ENCODE measurements at places on chromosomes 7 and 10. TPM values are rescaled to one million over a fixed set of nuclear protein-coding genes. Genes with fewer than 3 reads are reported as not detected.

Gene VWA2
- total RNA-seq = not detected

DNA sequence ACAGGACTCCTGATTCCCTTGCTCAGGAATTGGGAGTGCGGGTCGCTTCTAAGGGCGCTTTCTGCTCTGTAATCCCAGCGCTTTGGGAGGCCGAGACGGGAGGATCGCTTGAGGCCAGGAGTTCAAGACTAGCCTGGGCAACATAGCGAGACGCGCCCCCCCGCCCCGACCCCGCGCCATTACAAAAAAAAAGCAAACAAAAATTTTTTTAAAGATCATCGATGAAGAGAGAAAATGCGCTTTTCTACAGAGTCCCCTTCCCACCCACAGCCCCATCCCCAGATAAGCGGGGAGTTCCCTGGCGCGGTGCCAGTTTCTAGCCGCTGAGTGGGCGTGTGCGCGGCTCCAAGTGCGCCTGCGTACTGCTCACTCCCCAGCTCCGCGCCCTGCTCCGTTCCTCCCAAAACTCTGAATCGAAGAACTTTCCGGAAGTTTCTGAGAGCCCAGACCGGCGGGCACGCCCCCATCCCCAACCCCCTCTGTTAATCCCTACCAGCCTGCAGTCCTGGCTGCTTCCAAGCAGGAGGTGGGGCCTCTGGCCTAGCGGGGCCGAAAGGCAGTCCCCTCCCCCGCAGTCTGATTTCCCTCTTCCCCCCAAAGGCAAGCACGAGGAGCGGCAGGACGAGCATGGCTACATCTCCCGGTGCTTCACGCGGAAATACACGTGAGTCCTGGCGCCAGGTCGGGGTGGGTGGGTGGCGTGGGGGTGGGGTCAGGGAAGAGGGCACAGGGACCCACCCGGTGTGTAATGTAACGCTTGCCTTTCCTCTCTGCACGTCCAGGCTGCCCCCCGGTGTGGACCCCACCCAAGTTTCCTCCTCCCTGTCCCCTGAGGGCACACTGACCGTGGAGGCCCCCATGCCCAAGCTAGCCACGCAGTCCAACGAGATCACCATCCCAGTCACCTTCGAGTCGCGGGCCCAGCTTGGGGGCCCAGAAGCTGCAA, 1.0 kb downstream of the HSPB1 start:
- peak; percentile 87 for DNase-seq

Gene ZNF365
- total RNA-seq = not detected

DNA sequence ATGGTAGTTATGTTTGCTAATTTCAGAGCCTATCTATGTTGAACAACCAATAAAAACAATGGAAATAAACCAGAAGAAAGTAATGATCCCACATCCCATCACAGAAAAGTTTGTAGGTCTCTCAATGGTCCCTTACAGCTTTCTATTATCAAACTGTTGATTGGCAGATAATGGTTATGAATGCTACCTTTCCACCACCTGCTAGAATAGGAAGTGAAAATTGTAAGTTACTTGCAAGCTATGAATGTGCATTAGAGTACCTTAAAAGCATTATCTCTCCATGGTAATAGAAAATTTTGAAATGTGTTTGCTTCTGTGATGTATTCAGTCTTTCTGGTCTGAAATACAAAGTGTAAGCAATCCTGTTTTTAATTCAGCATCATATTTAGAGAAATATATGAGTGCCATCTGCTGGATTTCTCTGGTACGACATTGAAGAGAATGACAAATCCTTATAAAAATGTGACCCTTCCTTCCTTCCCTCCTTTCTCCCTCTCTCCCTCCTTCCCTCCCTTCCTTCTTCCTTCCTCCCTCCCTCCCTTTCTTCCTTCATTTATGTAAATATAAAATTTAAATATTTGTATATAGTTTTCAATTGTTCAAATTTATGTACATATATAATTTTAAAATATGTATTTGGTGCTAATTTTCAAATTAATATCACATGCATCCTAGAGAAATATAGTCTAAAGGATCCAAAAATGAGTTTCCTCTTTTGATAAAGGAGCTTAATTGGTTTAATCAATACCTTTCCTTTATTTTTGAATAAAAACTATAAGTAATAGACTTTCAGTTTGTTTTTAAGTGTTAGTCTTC, 41.4 kb upstream of the PNLIPRP3 start:
- no peak for DNase-seq

GRCh38 chr7:157021071-157021870, 10.8 kb upstream of the MNX1 start:
- DNase-seq = no peak

GRCh38 chr10:61992671-61993668, 91.5 kb downstream of the ARID5B start:
- DNase-seq = no peak

Gene KNDC1
- 0.10 TPM for total RNA-seq

Gene FAM25G
- total RNA-seq = not detected

- DNase-seq = no peak
These were observed 90.3 kb downstream of the BTRC start for GRCh38 chr10:101444058-101444898.

DNA sequence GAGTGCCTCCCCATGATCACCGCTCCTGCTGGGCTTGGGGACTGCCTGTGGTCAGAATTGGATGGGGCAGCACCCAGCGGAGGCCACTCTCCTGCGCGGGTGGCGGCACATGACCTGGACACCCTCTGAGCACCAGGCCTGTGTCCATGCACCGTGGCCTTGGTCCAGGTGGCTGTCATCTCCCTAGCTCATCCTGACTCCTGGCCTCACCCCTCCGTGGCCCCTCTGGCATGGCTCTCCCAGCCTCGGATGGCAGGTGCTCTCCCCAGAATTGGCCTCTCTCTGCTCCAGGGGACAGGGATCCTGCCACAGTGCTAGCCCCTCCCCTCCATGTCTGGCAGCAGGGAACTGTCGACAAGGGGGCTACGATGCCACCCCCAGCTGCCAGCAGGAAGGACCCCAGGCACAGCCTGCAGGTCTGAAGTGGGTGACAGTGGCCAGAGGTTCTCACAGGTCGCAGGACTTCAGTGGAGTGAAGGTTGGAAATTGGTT, 37.2 kb upstream of the BTBD16 start:
- DNase-seq = peak; percentile 82

DNA sequence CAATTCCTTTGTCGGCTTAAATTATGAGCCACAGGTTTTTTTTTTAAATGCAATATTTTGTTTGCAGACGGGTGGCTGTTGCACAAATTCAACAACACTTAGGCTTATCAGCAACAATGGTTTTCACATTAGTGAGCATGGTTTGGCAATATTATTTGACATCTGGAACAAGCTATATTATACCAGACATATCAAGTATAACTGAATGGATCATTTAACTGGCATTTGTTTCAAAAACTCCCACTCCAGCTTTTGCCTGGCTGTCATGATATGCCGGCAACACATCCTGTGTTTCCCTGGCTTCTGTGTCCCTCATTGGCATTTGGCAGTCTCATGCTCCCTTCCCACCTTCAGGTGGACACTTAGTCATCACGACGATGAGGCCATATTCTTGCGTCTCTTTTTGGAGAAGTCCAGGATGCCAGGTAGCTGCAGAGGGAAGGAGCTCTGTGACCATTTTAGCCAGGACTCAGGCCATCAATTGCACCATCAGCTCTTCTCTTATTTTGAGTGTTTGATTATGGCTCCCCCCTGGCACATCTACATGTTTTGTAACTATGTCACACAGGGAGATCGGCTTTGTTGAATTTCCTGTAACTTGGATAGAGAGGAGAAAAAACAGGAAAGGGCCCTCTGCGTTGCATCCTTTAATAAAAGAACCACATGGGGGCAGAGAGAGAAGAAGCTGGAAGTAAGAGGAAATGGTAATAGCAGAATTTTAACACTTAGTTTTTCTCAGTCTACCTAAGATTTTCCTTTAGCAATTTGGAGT, 413.9 kb downstream of the LRMDA start:
- no peak for DNase-seq

GRCh38 chr10:83917537-83918506, 221.5 kb upstream of the GHITM start:
- no peak for DNase-seq

DNA sequence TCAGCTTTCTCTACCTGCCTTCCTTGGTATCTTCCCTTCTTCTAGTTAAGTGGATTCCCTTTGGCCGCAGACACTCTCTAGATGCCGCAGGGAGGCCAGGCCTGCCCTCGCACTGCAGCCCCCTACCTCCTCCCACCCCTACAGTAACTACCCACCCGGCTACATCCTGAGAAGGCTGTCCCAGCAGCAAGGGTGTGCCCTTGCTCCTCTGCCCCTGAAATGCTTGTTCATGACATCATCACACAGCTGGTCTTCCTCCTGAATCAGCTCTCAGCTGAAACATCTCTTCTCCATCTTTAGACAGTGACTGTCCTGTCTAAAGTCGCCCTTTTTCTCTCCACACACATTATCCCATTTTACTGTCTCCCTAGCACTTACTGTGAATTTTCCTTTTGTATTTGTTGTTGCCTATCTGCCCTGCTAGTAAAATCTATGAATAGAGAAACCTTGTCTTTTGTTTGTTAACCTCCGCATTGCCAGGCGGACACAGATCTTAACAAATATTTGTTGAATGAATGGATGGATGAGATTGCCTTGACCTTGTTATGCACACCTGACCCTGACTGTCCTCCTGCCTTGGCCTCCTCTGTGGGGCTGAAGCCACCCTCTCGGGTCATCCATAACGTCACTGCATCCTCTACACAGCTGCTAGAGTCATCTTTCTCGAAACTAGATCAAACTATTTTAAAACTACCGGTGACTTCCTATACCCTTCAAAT, 108.9 kb upstream of the GATA3 start:
- no peak for DNase-seq

Gene CC2D2B
- 0.22 TPM for total RNA-seq

DNA sequence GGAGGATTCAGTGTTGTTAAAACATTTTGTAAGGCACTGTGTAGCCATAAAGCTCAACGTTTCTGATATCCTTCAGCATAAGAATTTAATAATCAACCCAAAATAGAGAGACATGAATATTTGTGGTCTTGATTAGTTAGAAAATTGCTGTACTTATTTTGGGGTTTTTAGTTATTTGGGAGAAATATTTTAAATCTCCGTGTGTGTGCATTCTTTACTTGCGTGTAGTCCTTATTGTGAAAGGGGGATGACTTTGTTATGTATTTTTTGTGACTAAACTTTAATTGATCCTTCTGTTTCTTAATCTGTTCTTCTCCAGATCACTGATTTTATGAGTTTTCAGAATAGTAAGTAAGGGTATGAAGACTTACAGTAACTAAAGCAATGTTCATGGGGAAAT, 81.2 kb downstream of the ZNRF2 start:
- no peak for DNase-seq

DNA sequence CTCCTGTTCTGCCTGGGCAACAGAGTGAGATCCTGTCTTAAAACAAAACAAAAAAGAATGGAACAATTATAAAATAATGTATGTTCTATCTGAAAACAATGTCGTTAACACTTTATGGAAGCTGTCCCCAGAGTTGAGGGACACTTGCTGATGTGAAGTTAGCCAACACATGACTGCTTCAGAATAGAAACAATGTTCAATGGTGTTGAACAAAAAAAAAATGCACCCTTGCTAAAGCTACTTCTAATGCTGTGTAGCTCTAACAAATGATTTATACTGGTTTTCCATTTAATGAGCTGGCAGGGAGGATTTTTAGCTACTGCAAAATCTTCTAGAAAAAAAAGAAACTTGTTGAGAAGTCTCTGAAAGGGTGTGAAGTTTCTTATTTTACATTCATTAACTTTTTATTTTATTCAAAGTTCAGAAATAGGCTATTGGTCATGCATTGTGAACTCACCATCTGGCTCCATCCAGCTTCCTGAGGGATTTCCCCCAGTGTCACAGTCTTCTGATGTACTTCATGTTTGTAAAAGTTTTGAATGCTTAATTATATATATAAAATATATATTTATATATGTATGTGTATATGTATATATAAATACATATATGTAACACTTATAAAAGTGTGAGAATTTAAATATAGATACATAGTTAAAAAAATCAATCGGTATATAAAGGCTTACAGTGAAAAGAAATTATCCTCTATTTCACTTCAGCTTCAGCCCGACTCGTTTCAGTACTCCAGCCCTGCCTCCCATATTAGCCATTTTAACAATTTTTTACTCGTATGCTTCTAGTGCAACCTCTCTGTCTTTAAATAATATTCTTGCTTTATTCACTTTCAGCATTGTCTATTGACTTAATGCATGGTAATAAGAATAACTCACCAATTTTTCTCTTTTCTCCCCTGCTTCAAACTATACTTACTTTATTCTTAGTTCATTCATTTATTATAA, 35.0 kb downstream of the HDAC9 start:
- DNase-seq = no peak

GRCh38 chr10:17058093-17058492, 71.5 kb downstream of the CUBN start:
- DNase-seq = no peak

Gene SFMBT2
- total RNA-seq = 3.6 TPM

Gene PILRA
- total RNA-seq = 2.3 TPM

- DNase-seq = no peak
These were observed 935 bp downstream of the TM9SF3 start for GRCh38 chr10:96585736-96586418.

DNA sequence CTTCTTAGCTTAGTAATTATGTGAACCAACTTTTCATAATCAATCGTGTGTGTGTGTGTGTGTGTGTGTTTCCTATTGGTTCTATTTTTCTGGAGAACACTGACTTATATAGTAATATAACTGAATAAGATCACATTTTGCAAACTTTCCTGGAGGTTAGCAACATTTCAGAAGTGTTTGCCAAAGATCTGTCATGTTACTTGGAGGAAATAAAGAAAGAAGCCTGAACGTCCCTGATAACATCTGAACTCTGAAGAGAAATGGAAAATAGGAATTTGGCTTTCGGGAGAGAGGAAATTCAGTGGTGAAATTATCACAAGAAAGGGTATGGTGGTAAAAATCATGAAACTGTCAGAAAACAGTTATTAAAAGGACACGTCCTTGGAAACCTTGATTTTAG, 984.4 kb upstream of the AUTS2 start:
- DNase-seq = no peak

GRCh38 chr10:43399320-43400310, 9.4 kb downstream of the HNRNPF start:
- no peak for DNase-seq

DNA sequence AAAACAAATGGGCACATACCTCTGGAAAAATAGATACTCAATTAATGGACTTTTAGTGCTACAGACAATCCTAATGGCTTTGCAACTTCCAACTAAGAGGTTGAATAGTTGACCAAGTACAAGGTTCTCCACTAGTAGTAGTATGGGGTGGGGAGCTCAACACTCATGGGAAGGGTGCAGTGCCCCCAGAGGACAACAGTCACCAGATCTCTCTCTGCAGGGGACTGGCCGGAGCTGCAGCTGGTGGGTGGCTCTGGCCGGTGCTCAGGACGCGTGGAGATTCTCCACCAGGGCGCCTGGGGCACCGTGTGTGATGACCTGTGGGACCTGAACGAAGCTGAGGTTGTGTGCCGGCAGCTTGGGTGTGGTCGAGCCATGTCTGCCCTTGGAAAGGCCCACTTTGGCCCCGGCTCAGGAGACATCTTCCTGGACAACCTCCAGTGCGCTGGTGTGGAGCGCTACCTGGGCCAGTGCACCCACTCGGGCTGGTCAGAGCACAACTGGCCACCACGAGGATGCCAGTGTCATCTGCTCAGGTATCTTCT, 68.1 kb downstream of the CUZD1 start:
- no peak for DNase-seq

All from psoas muscle (tissue), 8 donors.